ENCODE measurements at places on chromosomes 3 and 15. TPM values are rescaled to one million over a fixed set of nuclear protein-coding genes. Genes with fewer than 3 reads are reported as not detected.
A peak's percentile ranks its signal among the peaks of the same experiment; 100 is the strongest.

The HTR3E gene
- not detected for total RNA-seq

GRCh38 chr3:15498431-15499214 is 22.9 kb downstream of the COLQ start:
- DNase-seq, result no peak

- DNase-seq, result no peak
Observed at GRCh38 chr3:161148832-161149475, 43.8 kb upstream of the B3GALNT1 start.

DNA sequence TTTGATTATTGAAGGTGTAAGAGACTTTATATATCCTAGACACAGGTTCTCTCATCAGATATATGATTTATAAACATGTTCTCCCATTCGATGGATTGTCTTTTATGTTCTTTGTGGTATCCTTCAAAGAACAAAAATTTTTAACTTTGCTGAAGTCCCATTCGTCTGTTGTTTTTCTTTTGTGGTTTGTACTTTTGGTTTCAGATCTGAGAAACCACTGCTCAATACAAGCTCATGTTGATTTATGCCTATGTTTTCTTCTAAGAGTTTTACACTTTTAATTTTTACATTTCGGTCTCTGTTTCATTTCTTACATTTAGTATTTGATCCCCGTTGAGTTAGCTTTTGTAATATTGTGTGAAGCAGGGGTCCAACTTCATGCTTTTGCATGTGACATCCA is 103.3 kb upstream of the SPRED1 start:
- no peak for DNase-seq

DNA sequence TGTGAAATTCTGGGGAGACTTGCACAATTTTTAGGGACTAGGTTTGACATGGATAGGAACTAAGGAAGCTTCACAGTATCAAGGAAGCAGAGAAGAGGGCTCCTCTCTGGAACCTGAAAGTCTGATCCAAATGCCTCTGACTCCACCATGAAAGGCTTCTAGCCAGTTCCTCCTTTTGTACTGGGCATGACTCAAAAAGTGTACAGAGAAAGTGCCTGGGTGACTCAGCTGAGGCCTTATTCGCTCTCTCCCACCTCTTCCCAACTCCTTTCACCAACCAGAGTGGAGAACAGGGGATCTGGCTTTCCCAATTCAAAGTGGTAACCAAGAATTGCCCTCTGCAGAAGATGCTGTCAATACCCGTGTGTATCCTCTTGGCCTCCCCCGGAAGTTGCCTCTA is 342.9 kb upstream of the PROK2 start:
- DNase-seq, result no peak

The GMNC gene
- 1.5 TPM for total RNA-seq

DNA sequence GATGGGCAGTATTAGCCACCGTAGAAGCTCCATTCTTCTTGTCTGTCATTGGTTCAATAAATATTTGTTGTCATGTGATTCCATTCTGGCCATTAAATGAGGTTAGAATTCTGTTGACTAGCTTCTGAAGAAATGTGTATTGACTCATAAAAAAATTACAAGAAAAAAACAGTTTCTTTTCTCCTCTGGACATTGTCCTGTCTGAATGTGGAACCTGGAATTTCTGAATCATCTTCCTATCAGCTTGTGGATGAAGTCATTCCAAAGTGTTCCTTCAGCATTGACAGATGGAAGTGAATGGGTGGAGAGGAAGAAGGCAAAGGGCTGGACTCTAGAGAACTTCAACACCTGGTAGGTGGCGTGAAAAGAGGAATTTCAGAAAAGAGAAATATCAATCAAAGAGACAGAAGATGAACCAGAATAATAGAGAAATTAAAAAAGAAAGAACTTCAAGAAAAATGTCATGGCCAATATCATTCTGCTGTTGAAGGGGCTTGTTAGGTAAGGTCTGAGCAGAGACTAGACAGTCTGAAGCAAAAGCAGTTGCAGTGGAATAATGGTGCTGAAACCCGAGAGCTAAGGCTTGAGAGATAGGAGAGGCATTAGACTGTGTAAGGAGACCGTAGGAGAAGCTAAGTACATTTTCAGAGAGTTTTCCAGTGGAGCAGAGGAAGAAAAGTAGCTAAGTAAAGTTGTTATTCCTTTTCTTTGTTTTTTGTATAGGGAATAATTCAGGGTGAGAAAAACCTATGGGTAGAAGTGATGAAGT is 806.6 kb downstream of the SQOR start:
- no peak for DNase-seq

The GALNT15 gene
- 1.6 TPM for total RNA-seq

DNA sequence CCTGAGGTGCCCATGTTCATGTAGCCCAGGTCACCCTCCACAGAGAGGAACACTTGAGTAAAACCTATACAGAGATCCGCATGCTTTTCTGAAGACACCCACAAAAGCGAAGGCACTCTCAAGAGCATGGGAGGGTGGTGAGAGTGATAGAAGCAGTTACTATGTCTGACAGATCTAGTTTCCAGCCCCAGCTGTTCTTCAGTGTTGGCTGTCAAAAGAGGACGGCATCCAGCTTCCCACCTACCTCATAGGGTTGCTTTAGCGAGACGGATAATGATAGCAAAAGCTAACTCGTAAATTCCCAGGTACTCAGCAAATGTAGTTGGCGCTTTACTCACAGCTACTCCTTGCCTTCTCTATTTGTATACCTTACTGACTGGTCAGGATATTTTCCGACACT is 3.0 kb upstream of the MEX3B start:
- DNase-seq, result no peak

DNA sequence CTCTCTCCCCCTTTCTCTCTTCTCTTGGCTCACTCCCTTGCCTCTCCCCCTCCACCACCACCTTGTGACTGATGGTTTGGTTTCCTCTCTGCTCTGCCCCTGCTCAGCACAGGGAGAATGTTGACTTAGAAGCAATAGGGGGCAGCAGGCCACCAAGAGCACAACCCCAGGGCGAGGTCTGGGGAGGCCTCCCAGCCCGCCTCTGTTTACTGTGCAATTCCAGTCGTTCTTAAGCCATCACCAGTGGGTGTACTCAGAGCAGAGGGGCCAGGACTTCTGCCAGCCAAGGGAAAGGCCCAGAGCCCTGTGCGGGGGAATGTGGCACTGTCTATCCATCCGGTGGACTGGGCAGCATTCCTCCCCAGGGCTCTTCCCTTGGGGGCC is 5.7 kb upstream of the APEH start:
- no peak for DNase-seq

GRCh38 chr3:185712337-185712736 is 112.5 kb downstream of the IGF2BP2 start:
- no peak for DNase-seq

GRCh38 chr15:58546635-58547627 is 115.1 kb downstream of the LIPC start:
- peak; percentile 76 for DNase-seq

DNA sequence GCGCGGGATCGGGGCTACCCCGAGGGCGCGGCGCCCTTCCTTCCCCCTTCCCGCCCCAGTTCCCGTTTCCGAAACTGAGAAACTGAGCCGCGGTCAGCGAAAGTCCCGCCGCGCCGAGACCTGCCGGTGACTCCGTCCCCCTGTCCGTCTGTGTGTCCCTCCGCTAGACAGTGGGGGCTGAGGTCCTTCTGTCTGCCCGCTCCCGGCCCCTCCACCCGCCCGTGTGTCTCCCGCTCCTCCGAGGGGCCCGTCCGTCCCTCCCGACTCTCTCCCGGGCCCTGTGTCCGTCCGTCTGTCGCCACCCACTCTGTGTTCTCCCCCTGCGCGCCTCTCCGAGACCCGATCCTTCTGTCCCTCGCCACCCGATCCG is 426 bp downstream of the PRKCD start:
- DNase-seq, result peak; percentile 54

- DNase-seq, result no peak
Observed at GRCh38 chr3:24793896-24794295, 299.2 kb upstream of the THRB start.

The HRG gene
- not detected for total RNA-seq

The GPR149 gene
- total RNA-seq, result not detected

GRCh38 chr15:62503451-62503850 is 338.4 kb upstream of the C2CD4B start:
- peak; percentile 43 for DNase-seq

- DNase-seq, result no peak
Observed at GRCh38 chr15:27182561-27183110, 211.7 kb downstream of the GABRG3 start.

The CD96 gene
- total RNA-seq, result 0.20 TPM

DNA sequence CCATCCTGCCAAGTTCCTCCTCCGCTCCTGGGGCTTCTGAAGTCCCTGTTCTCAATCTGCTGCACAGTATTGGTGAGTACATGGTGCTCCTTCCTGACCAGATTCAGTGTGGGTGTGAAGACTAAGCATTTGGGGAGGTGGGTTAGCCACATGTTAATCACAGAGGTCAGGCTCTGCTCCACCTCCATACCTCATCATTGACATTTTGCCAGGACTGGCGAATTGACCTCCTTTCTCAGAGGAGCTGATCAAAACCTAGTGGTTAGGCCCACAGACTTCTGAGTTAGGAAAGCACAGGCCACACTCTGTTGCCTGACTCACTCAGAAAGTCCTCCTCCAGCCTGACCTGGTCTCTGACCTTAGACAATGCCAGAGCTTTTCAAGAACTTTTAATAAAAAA is 8.4 kb upstream of the RPS17 start:
- DNase-seq, result no peak

DNA sequence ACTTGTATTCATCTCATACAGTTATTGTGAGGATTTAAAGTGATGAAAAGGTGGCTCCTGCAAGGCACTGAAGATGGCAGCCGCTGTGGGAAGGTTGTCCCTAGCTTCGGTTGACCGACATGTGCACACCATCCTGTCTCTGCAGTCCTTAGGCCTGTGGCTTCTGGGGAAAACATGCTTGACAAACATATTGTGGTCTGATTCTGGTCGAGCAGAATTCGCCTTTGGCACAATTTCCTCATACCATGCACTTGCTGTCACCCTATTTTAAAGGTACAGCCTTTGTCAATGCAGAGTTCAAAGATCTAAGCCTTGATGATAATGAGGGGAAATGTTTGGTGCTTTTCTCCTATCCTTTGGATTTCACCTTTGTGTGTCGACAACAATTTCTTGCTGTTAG is 50.9 kb downstream of the PRICKLE2 start:
- no peak for DNase-seq

DNA sequence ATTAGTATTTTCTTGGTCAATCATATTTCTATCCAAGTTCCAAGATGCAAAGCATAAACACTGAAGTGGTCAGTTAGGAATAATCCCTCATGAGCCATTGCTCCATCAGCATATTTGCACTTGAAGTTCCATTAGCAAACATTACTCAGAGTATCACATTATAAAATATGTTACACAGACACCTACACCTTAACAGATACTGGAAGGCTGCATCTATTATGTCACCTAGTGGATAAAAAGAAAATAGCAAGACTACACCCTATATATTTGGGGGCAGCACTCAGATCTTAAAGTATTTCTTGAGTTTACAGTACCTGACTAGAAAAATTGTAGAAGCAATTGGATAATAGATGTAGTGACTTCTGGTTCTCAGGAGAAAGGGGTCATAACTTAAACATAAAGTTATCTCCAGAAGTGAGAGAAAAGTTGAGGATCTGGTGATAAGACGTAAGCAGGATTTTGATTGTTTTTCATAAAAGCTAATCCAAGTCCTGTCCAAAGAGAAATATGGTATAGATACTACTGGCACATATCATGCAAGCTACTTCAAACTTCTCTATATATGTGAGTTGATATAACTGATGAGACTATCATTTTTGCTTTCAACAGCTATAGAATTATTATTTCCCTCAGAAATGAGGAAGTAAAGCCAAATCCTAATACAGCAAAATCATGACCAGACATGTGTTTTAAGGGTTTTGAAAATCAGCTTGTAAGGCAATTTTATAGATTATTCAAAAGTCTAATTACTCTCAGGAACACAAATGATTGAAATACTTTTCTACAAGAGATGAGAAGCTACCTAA is 422.2 kb downstream of the GBE1 start:
- no peak for DNase-seq
